ENCODE measurements at places on chromosomes 6 and 20.

- DNase-seq, result no peak
These were observed 118.7 kb upstream of the TBX18 start for GRCh38 chr6:84882768-84883766.

GRCh38 chr6:30824698-30825097 is 59.6 kb upstream of the DDR1 start:
- no peak for DNase-seq

GRCh38 chr6:91045161-91045560 is 458.3 kb upstream of the MAP3K7 start:
- no peak for DNase-seq

GRCh38 chr6:157187182-157188083 is 135.9 kb downstream of the TMEM242 start:
- no peak for DNase-seq

DNA sequence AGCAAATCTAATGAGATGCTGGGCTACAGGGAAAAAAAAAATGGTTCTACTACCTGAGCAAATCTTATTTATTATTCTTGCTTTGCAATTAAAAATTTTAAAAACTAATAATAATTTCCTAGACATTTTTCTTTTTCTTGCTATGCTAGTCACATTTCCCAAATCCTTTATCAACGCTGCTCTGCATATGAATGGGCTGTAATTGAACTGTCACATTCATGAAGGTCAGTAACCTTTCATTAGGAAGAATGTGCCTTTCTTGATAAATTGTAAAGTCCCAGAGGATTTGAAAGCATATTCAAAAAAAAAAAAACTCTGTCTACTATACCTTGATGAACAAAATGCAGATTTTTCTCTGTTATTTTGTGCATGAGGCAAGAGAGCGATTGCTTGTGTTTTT is 538.7 kb upstream of the ID4 start:
- DNase-seq, result no peak

DNA sequence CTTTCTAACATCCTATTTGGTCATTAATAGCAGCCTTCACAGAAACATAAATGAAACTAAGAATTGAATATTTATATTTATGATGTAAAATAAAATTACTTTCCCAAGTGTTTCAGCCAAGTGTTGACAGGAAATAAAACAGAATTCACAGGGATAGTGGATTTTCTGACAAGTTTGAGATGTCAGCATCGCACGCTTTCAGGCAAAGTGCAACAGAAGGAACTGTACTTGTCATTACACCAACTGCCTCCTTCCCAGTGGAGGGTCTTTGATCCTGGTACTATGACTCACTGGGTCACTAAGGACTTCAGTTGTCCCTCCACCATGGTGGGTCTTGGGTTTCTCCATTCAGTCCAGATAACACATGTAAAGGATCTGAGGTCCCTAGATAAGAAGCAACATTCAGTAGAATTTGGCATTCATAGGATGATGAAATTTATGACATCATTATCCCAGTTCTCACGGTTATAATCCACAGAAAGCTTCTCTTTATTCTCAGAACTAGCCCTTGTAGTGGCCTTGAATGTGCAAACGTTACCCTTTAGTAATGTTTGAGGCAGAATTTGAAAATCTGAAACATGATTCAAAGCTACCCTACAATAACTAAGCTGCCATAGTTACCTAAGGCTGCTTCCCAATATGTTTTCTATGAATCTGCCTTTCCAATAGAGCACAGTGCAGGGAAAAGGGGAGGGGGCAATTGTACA is 3.8 kb upstream of the TNFAIP3 start:
- no peak for DNase-seq

GRCh38 chr20:47319517-47320252 is 36.8 kb downstream of the ZMYND8 start:
- DNase-seq, result peak; percentile 58

DNA sequence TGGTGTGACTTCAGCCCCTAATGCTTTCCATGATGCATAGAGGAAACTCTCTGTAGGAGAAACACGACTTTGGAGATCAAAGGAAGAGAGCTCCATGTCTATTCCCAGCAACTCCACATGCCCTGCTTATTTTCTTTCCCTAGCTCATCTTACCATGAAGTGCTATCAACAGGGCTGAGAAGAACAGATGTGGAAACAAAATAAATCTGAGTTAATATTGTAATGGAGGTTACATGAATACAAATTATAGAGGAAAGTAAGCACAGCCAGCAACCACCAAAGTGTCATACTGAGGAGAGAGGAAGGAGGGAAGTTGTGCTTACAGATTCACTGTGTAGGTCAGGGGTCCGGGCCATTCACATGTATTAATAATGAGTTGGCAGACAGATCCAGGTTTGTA is 157.5 kb downstream of the RFPL4B start:
- no peak for DNase-seq

- DNase-seq, result no peak
These were observed 65.5 kb downstream of the GMDS start for GRCh38 chr6:2179950-2180349.

DNA sequence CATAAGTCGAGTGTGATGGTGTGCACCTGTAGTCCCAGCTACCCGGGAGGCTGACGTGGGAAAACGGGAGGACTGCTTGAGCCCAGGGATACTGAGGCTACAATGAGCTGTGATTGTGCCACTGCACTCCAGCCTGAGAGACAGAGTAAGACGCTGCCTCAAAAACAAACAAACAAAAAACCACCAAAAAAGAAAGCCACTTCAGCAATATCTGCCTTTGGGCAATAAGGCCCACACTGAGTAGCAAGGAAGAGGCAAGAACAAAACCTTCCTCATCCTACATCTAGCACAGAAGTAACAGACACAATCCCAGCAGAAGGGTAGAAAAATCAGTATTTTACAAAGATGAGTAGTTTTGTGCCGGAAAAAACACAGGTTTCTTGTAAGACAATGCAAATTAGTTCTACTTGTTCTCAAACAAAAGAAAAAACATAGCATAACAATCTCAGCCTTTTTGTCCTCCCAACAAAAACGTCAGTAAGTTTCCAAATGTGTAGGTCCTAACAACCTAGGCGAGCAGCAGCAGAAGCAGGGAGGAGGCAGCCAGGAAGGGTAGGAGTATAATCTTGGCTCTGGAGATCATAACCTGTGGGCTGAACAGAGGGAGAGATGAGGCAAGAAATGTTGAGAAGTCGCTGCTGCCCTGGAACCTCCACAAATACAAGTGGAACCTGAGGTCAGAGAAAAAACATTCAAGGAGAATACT is 5.7 kb downstream of the PPP1R10 start:
- DNase-seq, result no peak

DNA sequence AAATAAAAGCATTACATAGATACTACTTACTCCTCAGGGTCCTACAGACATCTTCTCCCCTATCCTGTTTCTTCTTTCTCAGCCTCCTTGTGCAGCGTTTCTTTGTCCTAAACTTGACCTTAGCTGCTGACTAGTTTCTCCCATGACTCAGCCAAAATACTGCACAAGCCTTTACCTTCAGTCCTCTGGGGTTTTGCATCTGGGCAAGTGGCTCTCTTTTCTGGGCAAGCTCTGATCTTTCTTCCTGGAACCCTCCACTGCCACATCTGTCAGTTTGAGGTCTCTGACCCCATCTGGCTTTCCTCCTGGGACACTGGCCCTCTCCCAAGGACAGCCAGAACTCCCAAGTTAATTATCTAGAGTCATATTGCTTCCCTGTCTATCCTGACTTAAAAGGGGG is 838.4 kb downstream of the DHX35 start:
- no peak for DNase-seq

DNA sequence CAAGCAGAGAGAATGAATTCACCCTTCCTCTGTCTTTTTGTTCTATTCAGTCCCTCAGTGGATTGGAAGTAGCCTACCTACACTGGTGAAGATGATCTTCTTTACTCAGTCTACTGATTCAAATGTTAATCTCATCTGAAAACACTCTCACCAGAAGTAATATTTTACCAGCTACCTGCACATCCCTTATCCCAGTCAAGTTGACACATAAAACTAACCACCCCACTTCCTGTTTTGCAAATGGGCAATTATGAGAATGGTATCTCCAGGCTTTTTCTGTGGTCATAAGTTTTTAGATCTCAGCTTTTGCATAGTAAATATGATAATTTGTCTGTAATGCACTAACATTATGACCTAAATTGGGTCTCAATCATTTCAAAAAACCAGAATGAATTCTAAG is 228.8 kb upstream of the ECI2 start:
- DNase-seq, result no peak

DNA sequence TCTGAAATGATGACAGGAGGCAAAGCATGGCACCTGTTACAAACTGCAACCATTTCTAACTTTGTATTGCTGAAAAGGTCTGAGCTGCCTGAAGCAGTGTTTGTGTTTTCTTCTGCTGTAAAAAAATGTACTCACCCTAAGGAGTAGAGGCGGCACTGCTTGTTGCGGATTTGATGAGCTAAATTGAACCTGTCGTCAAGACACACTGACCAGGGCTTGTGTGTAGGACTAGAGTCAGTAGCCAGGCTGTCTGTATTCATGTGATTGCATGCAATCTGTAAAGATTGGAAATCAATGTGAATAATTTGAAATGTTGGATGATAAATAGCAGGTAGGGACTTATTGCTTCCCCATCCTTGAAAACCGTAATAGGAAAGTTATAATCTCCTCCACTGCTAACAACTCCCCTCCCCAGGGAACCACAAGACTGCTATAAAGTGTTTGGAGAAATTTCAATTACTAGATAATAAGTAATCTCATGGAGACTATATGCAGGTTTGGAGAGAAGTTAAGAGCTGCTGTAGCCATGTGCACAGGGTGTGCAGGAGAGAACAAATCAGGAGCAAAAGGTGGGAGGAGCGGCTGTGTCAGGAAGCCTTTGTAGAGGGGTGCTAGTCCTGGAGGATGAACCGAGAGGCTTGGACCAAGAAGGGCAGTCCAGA is 42.8 kb downstream of the METTL24 start:
- no peak for DNase-seq

DNA sequence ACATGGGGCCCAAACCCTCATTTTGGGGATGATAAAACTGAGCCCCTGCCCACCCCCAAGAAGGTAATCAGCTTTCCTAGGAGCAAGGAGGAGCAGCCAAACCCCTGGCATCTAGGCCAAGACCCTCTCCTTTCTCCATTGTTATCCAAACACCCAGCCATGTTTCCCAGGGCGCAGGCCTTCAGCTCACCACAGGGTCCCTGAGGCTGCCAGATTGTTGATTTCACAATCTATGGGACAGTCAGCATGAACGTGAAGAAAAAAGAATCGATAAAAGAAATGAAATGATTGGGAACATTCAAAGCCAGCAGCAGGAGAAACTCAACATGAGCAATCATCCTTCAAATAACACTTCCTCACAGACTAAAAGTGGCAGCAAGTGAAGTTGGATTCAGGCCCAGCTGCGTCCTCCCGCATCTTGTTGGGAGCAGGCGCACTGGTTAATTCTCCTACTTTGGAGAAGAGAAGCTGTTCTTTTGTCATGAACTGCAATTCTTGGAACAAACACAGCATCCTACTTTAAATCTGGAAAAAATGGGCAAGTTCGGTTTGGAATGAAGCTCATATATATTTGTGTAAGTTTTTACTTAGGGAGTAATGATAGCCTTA is 241.8 kb upstream of the PRDM1 start:
- DNase-seq, result no peak

GRCh38 chr6:69917834-69918233 is 51.5 kb downstream of the COL19A1 start:
- DNase-seq, result no peak

DNA sequence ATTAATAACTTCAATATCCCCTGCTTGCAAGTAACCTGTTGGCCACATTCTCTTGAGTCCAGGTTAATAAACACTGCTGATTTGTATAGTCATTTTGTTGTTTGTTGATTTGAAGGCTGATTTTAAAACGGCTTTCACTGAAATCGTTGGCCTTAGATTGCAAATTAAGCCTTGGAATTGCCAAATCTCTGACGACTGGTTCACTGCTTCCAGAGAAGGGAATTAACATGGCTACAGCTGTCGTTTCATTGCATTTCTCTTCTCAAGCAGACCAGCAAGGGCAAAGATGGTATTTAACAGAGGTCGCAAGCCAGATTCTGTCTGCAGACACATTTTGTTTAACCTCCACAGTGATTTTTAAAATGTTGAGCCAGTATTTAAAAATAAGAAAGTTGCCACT is 470.9 kb downstream of the TFAP2A start:
- DNase-seq, result no peak

DNA sequence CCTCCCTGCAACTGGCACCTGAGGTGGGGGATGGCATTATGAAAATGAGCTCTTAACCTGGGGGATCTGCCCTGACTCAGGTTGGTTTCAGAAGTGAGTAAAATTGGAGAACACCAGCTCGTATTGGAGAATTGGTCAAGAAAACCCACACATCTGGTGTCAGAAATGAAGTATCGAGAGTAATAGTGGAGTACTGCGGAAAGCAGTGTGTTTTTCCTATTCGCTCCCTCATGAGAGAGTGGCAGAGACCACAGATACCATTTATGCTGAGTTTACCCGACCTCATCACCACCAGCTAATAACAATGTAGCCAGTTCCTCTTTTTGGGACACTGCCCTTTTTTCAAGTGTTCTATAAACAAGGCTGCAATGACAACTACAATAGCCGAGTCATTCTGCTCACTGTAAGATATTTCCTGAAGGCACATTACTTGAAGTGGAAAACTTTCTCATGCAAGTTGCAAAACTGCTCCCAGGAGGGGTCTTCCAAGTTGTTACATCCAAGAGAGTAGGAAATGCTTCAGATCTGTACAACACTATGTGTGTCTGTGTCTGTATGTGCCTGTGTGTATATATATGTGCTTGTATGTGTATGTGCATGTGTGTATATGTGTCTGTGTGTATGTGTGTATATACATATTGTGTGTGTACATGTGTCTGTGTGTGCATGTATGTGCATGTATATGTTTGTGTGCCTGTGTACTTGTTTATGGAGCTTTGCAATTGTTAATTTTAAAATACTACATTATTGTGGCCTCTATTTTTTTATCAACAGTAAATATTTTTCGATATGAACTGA is 106.0 kb upstream of the CST7 start:
- DNase-seq, result no peak

DNA sequence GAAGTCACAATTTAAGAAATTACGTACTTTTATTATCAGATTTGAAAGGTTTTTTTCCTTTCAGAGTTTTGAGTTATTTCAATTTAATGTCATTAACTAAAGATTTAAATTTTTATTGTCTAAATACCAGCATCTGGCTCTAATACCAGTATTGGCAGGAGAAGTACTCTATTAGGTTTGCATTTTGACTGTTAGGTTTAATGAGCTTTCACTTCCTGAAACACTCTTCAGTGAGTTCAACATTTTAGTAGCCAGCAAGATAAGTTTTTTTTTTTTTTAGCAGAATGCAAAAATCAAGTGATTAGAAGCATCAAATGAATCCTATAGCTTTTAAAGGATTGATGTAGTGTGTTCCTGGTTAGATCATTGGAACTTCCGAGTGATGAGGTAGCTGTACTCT is 34.0 kb upstream of the SCGN start:
- no peak for DNase-seq

- DNase-seq, result no peak
These were observed 37.4 kb downstream of the ATXN1 start for GRCh38 chr6:16723826-16724225.

DNA sequence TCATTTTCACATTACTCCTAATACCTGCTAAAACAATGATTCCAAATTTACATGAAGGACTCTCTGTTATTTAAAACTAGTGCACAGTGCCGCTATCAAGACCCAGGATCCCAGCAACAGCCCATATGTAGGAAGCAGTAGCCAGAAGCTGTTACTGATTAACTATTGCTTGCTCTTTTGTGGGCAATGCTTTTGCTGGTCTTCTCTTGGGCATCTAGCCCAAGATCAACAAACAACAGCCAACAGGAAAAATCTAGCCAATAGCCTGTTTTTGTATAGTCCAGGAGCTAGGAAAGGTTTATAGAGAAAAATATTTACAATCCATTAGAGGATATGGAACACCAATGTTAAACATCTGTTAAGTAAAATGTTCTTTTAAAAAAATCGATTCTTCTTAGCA is 22.1 kb upstream of the TENT5A start:
- DNase-seq, result no peak

Data from substantia nigra (tissue), 51 donors.